Thyroid gland (tissue), 4 donors: ENCODE measurements at places on chromosomes 12 and 14. TPM values are rescaled to one million over a fixed set of nuclear protein-coding genes. Genes with fewer than 3 reads are reported as not detected.

Gene KRT71
- total RNA-seq, result not detected

Gene CTSG
- not detected for total RNA-seq

Gene CCDC177
- not detected for total RNA-seq

Gene CFAP251
- total RNA-seq, result 17.7 TPM

Gene FGD4
- total RNA-seq, result 37.5 TPM

Gene KERA
- total RNA-seq, result not detected

Gene DGLUCY
- 100 TPM for total RNA-seq

Gene SBNO1
- total RNA-seq, result 50.3 TPM

GRCh38 chr12:46209914-46210872 lies 58.6 kb downstream of the SLC38A1 start:
- H3K36me3 ChIP-seq, result peaks cover 8% of the 10 kb centered on the region
- no peak overlapping the region for H3K4me3 ChIP-seq
- H3K4me1 ChIP-seq, result peaks cover 21% of the 10 kb centered on the region
- DNase-seq, result peak; percentile 82
- peak overlapping the region; percentile 41 for H3K27ac ChIP-seq

DNA sequence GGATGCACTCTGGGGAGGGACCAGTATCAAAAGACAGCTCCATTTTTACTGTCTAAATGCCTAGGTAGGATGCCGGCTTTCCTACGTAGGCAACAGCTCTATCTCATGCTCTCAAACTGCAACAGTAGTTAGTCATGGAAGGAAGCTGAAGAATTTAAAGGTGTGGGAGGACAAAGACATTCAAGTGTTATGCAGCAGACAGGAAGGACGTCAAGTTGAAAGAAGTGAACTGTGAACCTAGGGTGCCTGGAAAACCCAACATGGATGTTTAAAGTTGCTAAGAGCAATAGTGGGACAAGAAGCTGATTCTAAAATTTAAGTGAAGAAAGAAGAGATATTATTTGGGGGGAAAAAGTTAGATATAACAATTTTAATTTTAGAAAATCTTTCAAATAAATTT lies 5.9 kb downstream of the SEC23A start:
- H3K4me1 ChIP-seq, result peaks cover 27% of the 10 kb centered on the region
- H3K36me3 ChIP-seq, result peaks cover 22% of the 10 kb centered on the region
- H3K4me3 ChIP-seq, result no peak overlapping the region
- H3K27me3 ChIP-seq, result no peaks in the 10 kb centered on the region

GRCh38 chr14:35534208-35534872 lies 376 bp downstream of the INSM2 start:
- no peak overlapping the region for H3K27ac ChIP-seq
- peaks cover 29% of the 10 kb centered on the region for H3K4me1 ChIP-seq
- H3K4me3 ChIP-seq, result no peak overlapping the region

DNA sequence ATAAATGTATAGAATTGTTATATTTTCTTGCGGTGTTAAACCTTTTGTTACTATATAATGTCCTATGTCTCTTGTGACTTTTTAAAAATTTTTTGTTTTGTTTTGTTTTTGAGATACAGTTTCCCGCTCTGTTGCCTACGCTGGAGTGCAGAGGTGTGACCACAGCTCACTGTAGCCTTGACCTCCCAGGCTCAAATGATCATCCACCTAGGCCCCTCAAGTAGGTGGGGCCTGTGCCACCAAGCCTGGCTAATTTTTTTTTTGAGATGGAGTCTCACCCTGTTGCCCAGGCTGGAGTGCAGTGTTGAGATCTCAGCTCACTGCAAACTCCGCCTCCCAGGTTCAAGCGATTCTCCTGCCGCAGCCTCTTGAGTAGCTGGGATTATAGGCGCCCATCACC lies 26.5 kb upstream of the RCOR1 start:
- no peak for DNase-seq
- no peak overlapping the region for H3K4me3 ChIP-seq
- H3K27ac ChIP-seq, result no peak overlapping the region
- H3K27me3 ChIP-seq, result no peaks in the 10 kb centered on the region

- no peak overlapping the region for H3K4me3 ChIP-seq
- H3K27me3 ChIP-seq, result no peaks in the 10 kb centered on the region
- H3K36me3 ChIP-seq, result no peaks in the 10 kb centered on the region
- H3K27ac ChIP-seq, result no peak overlapping the region
Observed at GRCh38 chr14:65282896-65283253, 129.7 kb upstream of the FUT8 start.

DNA sequence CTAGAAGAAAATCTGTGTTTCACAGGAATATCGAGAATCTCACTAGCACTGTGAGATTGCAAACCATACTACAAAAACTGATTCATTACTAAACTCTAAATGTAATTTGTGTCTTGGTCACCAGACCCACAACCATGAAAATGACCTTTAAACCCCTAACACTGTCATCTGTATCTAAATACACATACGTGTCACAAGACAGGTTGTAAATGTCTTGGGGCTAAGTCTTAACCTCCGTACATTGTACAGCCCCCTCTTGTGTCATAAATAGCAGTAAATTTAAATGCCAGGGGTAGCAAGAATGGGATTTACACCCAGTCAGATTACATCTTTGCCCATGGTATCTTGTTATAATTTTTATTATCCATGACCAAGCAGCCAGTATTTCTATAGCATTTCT lies 117.3 kb downstream of the GPR135 start:
- H3K27me3 ChIP-seq, result no peaks in the 10 kb centered on the region
- no peak for DNase-seq

- no peaks in the 10 kb centered on the region for H3K4me1 ChIP-seq
- no peaks in the 10 kb centered on the region for H3K27me3 ChIP-seq
- no peaks in the 10 kb centered on the region for H3K36me3 ChIP-seq
- H3K27ac ChIP-seq, result no peak overlapping the region
- DNase-seq, result no peak
Observed at GRCh38 chr12:38350342-38351174, 34.0 kb downstream of the ALG10B start.

- no peak for DNase-seq
- no peaks in the 10 kb centered on the region for H3K27me3 ChIP-seq
- H3K36me3 ChIP-seq, result no peaks in the 10 kb centered on the region
- H3K4me3 ChIP-seq, result no peak overlapping the region
- no peak overlapping the region for H3K27ac ChIP-seq
- peaks cover 30% of the 10 kb centered on the region for H3K4me1 ChIP-seq
Observed at GRCh38 chr14:23113431-23114119, 5.5 kb downstream of the CEBPE start.

- DNase-seq, result no peak
- H3K27me3 ChIP-seq, result no peaks in the 10 kb centered on the region
- H3K4me1 ChIP-seq, result no peaks in the 10 kb centered on the region
Observed at GRCh38 chr12:67154901-67155300, 114.3 kb upstream of the CAND1 start.

- peaks cover 48% of the 10 kb centered on the region for H3K4me1 ChIP-seq
- DNase-seq, result peak; percentile 80
- H3K4me3 ChIP-seq, result no peak overlapping the region
- H3K36me3 ChIP-seq, result no peaks in the 10 kb centered on the region
Observed at GRCh38 chr14:55285048-55285652, 13.9 kb downstream of the FBXO34 start.

DNA sequence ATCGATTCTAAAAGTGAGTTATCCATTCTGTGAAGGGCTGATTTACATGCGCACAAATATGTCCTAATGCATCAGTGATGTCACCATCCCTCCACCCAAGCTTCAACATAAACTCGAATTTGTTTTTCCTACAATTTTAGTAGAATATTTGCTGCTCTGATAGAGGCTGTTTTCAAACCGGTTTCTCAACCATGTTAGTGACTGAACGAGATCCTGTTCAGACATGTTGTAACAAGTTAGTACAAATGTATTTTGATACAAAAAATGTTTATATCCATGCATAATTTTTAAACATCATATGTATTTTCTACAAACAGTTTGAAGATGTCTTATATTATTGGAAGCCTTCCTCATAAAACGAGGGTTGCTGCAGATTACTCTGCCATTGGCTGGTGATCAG lies 12.7 kb upstream of the PRB2 start:
- no peak overlapping the region for H3K4me3 ChIP-seq
- no peaks in the 10 kb centered on the region for H3K36me3 ChIP-seq
- no peak for DNase-seq
- no peaks in the 10 kb centered on the region for H3K27me3 ChIP-seq
- H3K27ac ChIP-seq, result no peak overlapping the region

- H3K36me3 ChIP-seq, result peaks cover 5% of the 10 kb centered on the region
- no peak within 1 kb of the TSS for H3K4me3 ChIP-seq
- H3K27ac ChIP-seq, result peak within 1 kb of the TSS; percentile 82
Observed at GRCh38 chr14:24310646-24311604, at the start of gene LTB4R. Gene LTB4R (plus strand): TSS chr14:24311502. CDS start chr14:24315652, 4,150 bp downstream.

GRCh38 chr14:75979071-75979571 lies 2.7 kb downstream of the TGFB3 start:
- DNase-seq, result no peak
- H3K36me3 ChIP-seq, result no peaks in the 10 kb centered on the region
- no peaks in the 10 kb centered on the region for H3K27me3 ChIP-seq
- no peak overlapping the region for H3K4me3 ChIP-seq
- H3K27ac ChIP-seq, result peak overlapping the region; percentile 41
- peaks cover 16% of the 10 kb centered on the region for H3K4me1 ChIP-seq

DNA sequence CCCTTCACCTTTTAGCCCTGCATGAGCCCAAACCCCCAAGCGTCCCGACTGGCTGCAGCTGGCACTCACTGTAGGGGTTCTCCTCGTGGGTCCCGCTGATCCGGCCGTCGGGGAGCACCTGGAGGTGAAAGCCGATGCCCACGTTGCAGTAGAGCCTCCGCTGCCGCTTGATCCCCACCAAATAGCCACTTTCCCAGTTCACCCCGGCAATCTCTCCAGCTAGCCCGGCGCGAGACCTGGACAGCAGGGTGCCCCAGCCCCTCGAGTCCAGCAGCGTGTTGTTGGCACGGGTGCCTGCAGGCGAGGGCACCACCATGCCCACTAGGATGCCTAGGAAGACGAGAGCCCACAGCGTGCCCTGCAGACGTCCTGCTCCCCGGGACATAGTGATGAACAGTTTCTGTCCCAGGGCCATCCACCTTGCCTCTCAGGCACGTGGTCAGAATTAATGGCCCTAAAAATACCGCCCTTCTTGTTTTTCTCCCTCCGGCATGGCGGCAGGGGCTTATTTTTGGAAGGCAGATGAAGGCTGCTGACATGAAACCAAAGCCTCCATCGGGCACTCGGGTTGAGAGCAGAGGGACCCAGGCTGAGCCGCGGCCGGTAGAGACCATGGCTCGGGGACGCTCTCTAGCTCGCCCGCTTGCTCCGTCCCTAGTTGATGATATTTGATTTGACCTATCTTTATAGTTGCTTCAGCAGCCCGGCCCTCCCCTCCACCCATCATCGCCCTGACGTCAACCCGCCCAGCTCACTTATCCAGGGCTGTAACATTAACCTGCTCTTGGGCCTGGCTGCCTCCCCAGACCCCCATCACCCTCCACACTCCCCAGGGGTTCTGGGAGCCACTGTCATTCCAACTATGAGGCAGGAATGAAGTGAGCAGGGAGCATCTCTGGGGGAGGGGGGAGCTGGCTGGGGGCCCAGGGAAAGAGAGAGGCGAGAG lies at the start of gene FGF6:
FGF6 (minus strand) TSS at position 660 of the 946 bp plus-strand sequence; CDS start at position 415, 245 bp downstream.
- no peaks in the 10 kb centered on the region for H3K27me3 ChIP-seq
- no peaks in the 10 kb centered on the region for H3K4me1 ChIP-seq
- H3K36me3 ChIP-seq, result no peaks in the 10 kb centered on the region
- H3K4me3 ChIP-seq, result no peak within 1 kb of the TSS
- H3K27ac ChIP-seq, result no peak within 1 kb of the TSS

- H3K4me3 ChIP-seq, result no peak overlapping the region
- no peaks in the 10 kb centered on the region for H3K36me3 ChIP-seq
- H3K27ac ChIP-seq, result no peak overlapping the region
- peak; percentile 90 for DNase-seq
- H3K4me1 ChIP-seq, result peaks cover 54% of the 10 kb centered on the region
Observed at GRCh38 chr14:75450381-75451276, 22.8 kb downstream of the JDP2 start.

DNA sequence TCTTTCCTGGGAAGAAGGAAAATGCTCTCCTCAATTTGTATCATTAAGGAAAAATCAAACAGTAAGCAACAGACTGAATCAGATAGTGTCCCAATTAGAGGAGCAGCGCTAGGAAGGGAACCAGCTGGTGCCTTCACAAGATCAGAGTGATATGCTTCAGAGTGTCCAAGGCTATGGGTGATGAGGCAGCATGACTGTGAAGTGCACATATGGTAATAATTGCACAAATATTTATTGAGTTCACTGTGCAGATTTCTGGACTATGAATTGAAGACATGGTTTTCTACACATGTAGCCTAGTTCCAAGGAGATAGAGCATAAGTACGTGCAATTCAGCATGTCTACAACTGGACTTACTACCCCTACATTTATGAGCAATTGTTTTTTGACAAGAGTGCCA lies 78.8 kb upstream of the EVL start:
- no peak overlapping the region for H3K27ac ChIP-seq
- H3K27me3 ChIP-seq, result no peaks in the 10 kb centered on the region
- no peaks in the 10 kb centered on the region for H3K4me1 ChIP-seq

- no peaks in the 10 kb centered on the region for H3K4me1 ChIP-seq
- H3K27me3 ChIP-seq, result no peaks in the 10 kb centered on the region
- DNase-seq, result no peak
- no peak overlapping the region for H3K27ac ChIP-seq
- no peaks in the 10 kb centered on the region for H3K36me3 ChIP-seq
Observed at GRCh38 chr14:54533100-54533499, 23.4 kb downstream of the CGRRF1 start.

GRCh38 chr12:15701631-15702156 lies 87.5 kb downstream of the EPS8 start:
- DNase-seq, result no peak
- peaks cover 23% of the 10 kb centered on the region for H3K4me1 ChIP-seq
- H3K36me3 ChIP-seq, result no peaks in the 10 kb centered on the region
- no peaks in the 10 kb centered on the region for H3K27me3 ChIP-seq

DNA sequence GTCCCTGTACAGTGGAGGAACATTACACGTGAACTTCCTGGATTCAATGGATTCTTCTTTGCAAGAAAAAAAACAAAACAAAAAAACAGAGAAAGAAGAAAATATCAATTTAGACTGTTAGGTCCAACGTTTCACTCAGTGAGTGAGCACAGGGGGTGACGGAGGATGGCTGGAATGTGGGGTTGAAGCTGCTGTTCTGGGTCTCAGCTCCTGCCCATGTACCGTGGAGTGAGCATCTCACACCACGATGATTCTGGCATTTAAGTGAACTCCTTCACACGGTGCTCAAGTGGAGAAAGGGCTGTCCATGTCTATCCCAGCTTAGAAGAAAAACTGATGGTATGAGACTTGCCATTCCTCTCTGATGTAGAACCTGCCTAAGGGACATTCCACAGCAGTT lies 23.2 kb downstream of the CCND2 start:
- no peaks in the 10 kb centered on the region for H3K27me3 ChIP-seq
- peak; percentile 64 for DNase-seq
- no peak overlapping the region for H3K27ac ChIP-seq
- H3K4me3 ChIP-seq, result no peak overlapping the region
- H3K4me1 ChIP-seq, result peaks cover 7% of the 10 kb centered on the region
- peaks cover 19% of the 10 kb centered on the region for H3K36me3 ChIP-seq

- H3K27me3 ChIP-seq, result no peaks in the 10 kb centered on the region
- DNase-seq, result no peak
- no peak overlapping the region for H3K27ac ChIP-seq
- H3K36me3 ChIP-seq, result no peaks in the 10 kb centered on the region
Observed at GRCh38 chr12:103627189-103627855, 40.2 kb downstream of the STAB2 start.
